ENCODE measurements at places on chromosomes 1 and 21.

DNA sequence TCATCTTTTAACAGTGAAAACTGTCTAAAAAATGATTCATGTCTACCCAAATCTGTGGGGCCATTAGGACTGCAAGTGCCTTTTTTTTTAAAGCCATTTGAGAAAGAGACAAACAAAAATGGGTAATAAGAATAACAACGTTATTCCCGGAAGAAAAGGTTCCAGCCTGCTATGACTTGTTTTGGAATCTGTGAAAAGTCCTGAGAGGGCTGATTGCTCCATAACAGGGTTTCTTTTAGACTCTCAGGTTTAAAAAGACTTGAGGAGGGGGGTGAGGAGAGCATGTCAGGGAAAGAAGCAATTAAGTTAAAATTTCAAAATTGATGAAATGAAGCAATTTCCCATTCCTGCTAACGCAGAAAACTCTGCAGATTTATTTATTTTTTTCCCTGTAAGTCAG, 56.4 kb downstream of the CACHD1 start:
- DNase-seq, result no peak

GRCh38 chr1:219463636-219464035, 149.3 kb downstream of the ZC3H11B start:
- no peak for DNase-seq

DNA sequence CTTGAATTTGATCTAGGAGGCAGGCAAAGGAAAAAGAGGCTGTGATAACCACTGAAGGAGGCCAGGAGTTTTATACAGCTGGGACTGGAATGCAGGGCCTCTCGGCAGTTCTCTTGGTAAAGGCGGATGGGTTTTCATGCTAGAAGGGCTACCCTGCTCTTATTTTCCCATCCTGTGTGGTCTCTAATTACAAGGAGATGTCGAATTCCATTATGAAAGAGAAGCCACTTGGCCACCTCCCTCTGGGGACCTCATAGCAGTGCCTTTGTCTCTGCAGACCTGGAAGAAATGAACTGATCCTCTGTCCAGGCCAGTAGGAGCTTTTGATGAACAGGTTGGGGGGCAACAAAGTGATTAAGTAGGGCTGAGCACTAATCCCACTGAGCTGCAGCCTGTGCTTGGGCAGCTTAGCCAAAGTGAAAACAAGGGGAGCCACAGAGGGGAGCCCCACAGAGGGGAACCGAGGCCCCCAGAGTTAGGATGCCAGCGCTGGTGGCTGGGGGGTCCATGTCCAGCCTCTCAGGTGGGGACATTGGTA, 42.2 kb upstream of the BCAR3 start:
- no peak for DNase-seq

DNA sequence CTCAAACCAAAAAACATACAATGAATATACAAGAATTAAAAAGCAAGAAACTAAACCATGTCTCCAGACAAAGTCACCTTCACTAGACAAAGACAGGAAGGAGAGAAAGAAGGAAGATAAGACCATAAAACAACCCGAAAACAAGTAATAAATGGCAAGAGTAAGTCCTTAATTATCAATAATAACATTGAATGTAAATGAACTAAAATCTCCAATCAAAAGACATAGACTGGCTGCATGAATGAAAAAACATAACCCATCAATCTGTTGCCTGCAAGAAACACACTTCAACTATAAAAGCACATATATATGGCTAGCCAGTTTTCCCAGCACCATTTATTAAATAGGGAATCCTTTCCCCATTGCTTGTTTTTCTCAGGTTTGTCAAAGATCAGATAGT, 100.8 kb upstream of the SAMSN1 start:
- DNase-seq, result no peak

DNA sequence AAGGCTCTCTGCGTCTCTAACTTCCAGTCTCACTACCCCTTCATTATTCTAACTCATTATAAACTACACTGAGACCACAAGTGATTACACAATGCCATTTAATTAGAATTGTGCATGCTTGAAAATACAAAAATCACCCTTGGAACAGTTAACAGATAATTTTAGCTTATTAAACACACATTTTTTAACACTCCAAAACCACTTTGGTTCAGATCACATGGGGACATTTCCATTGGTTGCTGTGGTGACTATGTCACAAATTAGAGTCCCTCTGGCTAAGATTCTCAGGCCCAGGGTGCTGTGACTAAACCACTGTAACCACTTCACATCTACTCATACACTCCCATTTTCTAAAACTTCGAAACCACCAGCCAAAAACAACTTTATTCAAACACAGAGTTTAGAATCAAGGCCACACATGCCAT, 43.0 kb downstream of the JAK1 start:
- no peak for DNase-seq

GRCh38 chr1:110008971-110009565, 24.5 kb downstream of the AHCYL1 start:
- no peak for DNase-seq

- no peak for DNase-seq
Observed at GRCh38 chr1:79380078-79380477, 373.5 kb upstream of the ADGRL4 start.

- DNase-seq, result no peak
Observed at GRCh38 chr1:232944347-232944746, 6.1 kb upstream of the NTPCR start.

GRCh38 chr1:10614377-10615225, 139.9 kb downstream of the PEX14 start:
- DNase-seq, result no peak

DNA sequence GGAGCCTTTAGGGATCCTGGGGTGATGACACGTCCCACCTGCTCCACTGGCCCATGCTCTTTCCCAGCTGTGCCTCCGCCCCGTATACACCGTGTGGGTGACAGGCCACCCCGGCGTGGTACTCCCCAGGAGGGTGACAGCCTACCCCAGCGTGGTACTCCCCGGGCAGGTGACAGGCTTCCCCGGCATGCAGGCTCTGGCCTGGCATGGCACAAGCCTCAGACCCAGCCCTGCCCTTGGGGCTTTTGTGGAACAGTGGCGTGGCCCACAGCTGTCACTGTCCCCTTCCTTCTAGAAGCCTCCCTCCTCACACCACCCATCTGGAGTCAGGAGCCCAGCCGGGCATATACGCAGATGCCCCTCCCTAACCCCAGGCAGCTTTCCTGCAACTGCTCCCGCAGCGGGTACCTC, 4.7 kb upstream of the PFKL start:
- DNase-seq, result no peak

DNA sequence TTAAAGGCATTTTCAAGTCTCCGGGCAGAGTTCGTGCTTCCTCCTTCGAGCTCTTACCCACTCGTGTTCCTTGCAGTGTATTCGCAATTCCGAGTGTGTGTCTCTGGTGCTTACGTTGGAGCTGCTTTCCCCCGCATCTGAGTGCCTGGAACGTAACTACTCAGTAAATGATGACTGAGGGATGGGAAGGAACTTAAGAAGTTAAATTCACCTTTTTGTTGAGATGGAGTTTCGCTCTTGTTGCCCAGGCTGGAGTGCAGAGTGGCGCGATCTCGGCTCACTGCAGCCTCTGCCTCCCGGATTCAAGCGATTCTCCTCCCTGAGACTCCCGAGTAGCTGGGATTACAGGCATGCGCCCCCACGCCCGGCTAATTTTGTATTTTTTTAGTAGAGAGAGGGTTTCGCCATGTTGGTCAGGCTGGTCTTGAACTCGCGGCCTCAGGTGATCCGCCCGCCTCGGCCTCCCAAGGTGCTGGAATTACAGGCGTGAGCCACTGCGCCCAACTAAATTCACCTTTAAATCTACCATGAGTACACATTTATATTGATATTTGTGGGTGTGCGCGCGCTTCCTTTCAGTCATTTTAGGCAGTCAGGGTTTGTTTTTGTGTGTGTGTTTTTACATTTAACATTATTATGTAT, 837 bp downstream of the NDUFS5 start:
- DNase-seq, result no peak

GRCh38 chr1:190049314-190049713, 428.4 kb downstream of the BRINP3 start:
- DNase-seq, result no peak

- DNase-seq, result no peak
Observed at GRCh38 chr1:105686874-105687690, 1369.4 kb upstream of the PRMT6 start.

DNA sequence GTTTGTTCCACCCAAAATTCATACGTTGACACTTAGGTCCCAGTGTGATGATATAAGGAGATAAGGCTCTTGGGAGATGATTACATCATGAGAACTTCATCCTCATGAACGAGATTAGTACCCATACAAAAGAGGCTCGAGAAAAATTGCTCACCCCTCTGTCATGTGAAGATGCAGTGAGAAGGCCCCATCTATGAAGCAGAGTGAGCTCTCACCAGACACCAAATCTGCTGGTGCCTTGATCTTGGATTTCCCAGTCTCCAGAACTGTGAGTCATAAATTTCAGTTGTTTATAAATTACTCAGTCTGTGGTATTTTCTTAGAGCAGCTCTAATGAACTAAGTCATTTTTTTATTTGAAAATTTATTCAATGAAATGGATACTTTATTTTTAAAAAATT, 42.6 kb upstream of the USP25 start:
- DNase-seq, result no peak

DNA sequence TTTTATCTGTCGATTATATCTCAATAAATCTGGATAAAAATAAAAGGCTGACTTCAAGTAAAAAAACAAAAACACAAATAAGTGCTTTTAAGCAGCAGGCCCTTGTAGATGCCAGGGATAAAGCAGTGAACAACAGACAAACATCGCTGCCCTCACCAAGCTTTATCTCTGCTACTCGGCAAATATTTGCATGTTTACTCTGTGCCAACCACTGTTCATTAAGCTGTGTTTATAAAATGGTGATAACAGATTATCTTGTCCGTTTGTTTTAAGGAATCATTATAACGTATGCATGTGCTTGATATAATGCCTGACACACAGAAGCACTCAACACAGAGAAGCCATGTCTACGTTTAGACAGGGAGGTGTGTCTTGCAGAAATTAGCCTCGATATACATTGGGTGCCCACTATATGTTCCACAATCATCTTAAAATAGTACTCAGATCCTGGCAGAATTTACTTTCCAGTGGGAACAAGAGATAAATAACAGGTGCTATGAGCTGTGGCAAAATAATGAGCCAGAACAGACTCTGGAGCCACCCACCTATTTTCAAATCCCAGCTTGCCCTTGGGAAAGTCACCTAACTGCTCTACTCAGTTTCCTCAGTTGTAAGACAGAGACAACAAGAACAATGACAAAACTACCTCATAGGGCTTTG, 47.2 kb downstream of the TRIT1 start:
- DNase-seq, result no peak

DNA sequence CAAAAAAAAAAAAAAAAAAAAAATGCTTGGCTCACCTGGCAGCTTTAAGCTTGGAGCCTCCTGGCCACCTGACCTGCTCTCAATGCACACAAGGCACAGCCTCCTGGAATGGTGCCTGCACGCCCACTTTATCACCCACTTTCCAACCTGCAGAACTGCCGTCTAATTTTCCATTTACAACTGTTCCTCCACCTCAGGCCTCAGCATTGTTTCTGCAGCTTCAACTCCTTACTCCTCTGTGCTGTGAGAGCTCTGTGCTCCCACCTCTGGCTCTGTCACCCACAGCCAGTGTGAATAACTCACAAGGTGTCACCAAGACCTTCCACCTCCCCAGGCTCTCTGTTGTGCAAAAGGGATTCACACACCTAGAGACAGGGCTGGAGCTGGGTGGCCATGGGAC, 38.7 kb upstream of the GPR157 start:
- DNase-seq, result no peak

- DNase-seq, result peak; percentile 68
Observed at GRCh38 chr1:232904566-232904965, 45.8 kb upstream of the NTPCR start.

- no peak for DNase-seq
Observed at GRCh38 chr1:204878621-204879234, 8.1 kb downstream of the NFASC start.

GRCh38 chr1:13505020-13505419, 8.8 kb downstream of the LRRC38 start:
- no peak for DNase-seq

- DNase-seq, result no peak
Observed at GRCh38 chr1:186497651-186498050, 36.7 kb upstream of the PDC start.

DNA sequence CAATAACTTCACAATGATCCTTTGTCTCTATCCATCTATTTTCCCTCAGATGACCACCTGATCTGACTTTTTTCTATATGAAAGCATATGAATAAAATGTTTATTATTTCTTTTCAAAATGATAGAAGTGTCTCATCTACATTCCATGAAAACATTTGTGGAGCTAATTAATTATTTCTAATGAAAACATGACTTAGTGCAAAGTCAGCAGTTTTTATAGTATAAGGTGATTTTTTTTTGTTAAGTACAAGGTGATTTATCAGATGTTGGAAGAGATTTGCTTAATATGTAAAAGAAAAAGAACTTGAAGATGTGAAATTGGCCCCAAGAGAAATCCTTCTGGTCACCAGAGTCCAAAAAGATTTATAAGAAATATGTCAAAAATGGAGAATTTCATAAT, 43.5 kb downstream of the PDPN start:
- DNase-seq, result no peak

DNA sequence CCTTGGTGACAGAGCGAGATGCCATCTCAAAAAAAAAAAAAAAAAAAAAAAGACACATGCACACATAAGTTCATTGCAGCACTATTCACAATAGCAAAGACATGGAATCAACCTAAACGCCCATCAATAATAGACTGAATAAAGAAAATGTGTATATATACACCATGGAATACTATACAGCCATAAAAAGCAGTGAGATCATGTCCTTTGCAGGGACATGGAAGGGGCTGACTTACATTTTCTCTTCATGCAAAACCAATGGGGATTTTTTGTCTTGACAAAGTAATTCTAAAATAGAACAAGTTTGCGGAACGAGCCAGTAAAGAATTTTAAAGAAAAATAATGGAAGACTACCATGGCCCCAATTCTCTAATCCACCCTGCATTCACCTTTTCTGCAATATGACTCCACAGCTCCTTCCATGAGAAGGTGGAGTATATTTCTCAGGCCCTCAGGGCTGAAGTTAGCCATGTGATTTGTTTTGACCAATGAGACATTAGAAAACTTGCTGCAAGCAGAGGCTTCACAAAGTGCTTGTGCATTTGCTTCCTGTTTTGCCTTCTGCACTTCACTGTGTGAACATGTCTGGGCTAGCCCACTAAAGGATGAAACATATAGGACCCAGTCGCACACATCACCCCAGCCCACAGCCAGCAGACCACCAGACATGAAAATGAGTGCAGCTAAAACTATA, 78.8 kb upstream of the NR5A2 start:
- no peak for DNase-seq

- peak; percentile 16 for DNase-seq
Observed at GRCh38 chr1:197924516-197925123, 7.4 kb downstream of the LHX9 start.

- DNase-seq, result no peak
Observed at GRCh38 chr1:207789792-207790787, 38.2 kb downstream of the CD46 start.

- no peak for DNase-seq
Observed at GRCh38 chr1:169259816-169260215, 107.8 kb downstream of the NME7 start.

All from AG04450 (cell line).